Progenitor cell of endocrine pancreas (in vitro differentiated cells): ENCODE measurements at places on chromosomes 12 and 14. TPM values are rescaled to one million over a fixed set of nuclear protein-coding genes. Genes with fewer than 3 reads are reported as not detected.

CD163L1 gene
- total RNA-seq: 1.1 TPM in 2 replicates

ERP27 gene
- total RNA-seq: 22.8 and 23.1 TPM in 2 replicates

- no peaks in the 10 kb centered on the region for H3K36me3 ChIP-seq
- H3K4me1 ChIP-seq: peaks cover 1% of the 10 kb centered on the region
- H3K27me3 ChIP-seq: no peaks in the 10 kb centered on the region
- H3K4me3 ChIP-seq: no peak overlapping the region
- H3K27ac ChIP-seq: no peak overlapping the region
- DNase-seq: no peak
These were observed 27.4 kb upstream of the MGAT4C start for GRCh38 chr12:86283620-86284019.

C12orf60 gene
- total RNA-seq: 2.7 and 3.5 TPM in 2 replicates

FGD6 gene
- 62.7 and 68.2 TPM in 2 replicates for total RNA-seq

ACSM4 gene
- total RNA-seq: not detected in 2 replicates

DNA sequence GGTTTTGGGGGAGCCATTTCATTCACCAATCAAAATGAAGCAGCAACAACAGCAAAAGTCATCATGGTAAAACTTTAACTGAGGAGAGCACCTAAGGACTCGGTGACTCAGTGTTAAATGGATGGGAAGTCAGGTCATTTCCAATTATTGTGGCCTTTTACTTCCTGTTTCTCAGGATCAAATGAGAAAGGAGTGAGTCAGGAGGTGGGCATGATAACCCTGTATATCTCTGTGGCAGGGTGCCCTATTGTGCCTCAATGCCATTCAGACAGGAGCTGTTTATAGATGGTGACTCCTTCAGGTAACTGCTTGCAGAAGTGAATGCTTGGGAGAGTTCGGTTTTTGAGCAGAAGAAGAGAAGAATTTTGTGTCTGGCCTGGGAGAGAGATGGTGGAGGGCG is 135.5 kb upstream of the CPM start:
- peaks cover 10% of the 10 kb centered on the region for H3K4me1 ChIP-seq
- H3K27me3 ChIP-seq: no peaks in the 10 kb centered on the region
- no peak overlapping the region for H3K4me3 ChIP-seq
- no peak overlapping the region for H3K27ac ChIP-seq
- no peak for DNase-seq

- H3K4me3 ChIP-seq: no peak overlapping the region
- H3K27me3 ChIP-seq: no peaks in the 10 kb centered on the region
- no peaks in the 10 kb centered on the region for H3K4me1 ChIP-seq
- H3K27ac ChIP-seq: no peak overlapping the region
These were observed 93.9 kb downstream of the RPAP3 start for GRCh38 chr12:47611906-47612305.

GRCh38 chr12:10540776-10541205 is 35.1 kb downstream of the EIF2S3B start:
- DNase-seq: no peak
- H3K27ac ChIP-seq: no peak overlapping the region
- H3K27me3 ChIP-seq: no peaks in the 10 kb centered on the region
- H3K36me3 ChIP-seq: no peaks in the 10 kb centered on the region

TTC7B gene
- total RNA-seq: 46.6 and 47.0 TPM in 2 replicates

DNA sequence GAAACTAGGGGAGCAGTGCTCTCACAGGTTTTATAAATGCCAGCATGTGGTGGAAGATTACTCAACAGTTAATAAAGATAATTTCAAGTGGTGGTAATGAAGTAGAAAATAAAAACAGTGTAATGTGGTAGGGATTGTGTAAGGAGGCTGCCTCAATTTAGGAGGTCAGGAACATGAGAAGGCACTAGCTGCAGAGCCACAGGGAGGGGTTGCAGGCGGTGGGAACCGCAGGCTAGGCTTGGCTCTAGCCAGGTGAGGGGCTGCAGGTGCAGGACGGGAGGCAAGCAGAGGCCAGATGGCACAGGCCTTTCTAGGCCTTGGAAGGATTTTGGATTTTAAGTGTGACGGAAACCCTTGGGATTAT is 768 bp downstream of the METTL25 start:
- H3K4me3 ChIP-seq: peak overlapping the region; percentile 100
- peaks cover 18% of the 10 kb centered on the region for H3K4me1 ChIP-seq
- H3K27me3 ChIP-seq: no peaks in the 10 kb centered on the region
- DNase-seq: no peak

DNA sequence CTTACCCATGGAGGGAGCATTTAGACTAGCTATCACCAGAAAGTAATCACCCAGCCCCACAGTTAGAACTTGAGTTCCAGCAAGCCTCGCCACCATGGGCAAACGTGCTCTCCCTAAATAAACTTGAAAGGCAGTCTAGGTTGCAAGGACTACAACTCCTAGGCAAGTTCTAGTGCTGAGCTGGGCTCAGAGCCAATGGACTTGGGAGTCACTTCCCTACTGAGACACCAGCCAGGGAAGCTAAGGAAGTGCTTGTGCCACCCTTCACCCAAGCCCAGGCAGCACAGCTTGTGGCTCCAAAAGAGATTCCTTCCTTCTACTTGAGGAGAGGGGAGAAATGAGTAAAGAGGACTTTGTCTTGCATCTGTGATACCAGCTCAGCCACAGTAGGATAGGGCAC is 57.9 kb downstream of the SLCO1A2 start:
- no peak for DNase-seq
- H3K27ac ChIP-seq: no peak overlapping the region
- no peak overlapping the region for H3K4me3 ChIP-seq

DNA sequence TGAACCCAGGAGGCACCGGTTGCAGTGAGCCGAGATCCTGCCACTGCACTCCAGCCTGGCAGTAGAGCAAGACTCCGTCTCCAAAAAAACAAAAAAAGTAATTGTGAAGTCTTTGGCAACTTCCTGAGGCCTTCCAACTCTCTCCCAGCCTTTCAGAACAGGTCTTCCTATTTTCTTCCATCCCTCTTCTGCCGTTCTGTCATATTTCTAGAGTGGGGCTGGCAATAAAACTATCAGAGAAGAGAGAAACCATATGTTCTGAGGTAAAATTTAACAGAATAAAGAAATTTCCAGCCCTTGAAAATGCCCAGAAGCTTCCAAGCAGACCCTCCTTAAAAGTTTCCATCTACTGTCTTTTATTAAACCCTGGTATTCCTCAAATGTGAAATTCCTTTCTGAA is 100.4 kb downstream of the HMGA2 start:
- H3K27ac ChIP-seq: peak overlapping the region; percentile 85
- no peak overlapping the region for H3K4me3 ChIP-seq
- H3K27me3 ChIP-seq: no peaks in the 10 kb centered on the region

- H3K4me1 ChIP-seq: peaks cover 42% of the 10 kb centered on the region
- H3K27ac ChIP-seq: no peak overlapping the region
- no peak for DNase-seq
- no peaks in the 10 kb centered on the region for H3K27me3 ChIP-seq
- H3K4me3 ChIP-seq: no peak overlapping the region
These were observed 125.8 kb downstream of the CCDC91 start for GRCh38 chr12:28316049-28316448.

DNA sequence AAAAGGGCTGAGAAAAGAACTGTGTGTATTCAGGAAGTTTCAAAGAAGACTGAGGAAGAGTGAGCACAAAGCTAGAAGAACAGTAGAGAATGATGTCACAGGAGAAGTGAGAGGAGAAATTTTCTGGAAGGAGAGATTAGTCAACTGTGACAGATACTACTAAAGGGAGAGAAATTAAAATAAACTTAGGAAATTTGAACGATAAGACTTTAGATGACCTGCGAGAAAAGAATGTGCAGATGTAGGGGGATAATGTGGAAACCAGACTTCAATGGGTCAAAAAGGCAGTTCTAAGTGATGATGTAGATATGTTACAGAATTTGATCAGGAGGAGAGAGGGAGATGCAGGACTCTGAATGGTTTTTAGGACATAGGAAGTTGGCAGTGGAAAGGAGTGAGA is 287.4 kb downstream of the SYT1 start:
- H3K27ac ChIP-seq: no peak overlapping the region
- H3K4me3 ChIP-seq: no peak overlapping the region
- no peaks in the 10 kb centered on the region for H3K27me3 ChIP-seq
- no peaks in the 10 kb centered on the region for H3K36me3 ChIP-seq
- H3K4me1 ChIP-seq: no peaks in the 10 kb centered on the region
- DNase-seq: no peak

GRCh38 chr14:96255501-96256366 is at the start of gene BDKRB1:
Gene BDKRB1, plus strand, starts transcription at chr14:96256210. Its CDS starts 7,473 bp downstream, at chr14:96263683.
- no peak within 1 kb of the TSS for H3K27ac ChIP-seq
- no peak for DNase-seq
- H3K36me3 ChIP-seq: no peaks in the 10 kb centered on the region

TEX22 gene
- 2.4 and 3.5 TPM in 2 replicates for total RNA-seq

ENDOU gene
- total RNA-seq: not detected in 2 replicates

DNA sequence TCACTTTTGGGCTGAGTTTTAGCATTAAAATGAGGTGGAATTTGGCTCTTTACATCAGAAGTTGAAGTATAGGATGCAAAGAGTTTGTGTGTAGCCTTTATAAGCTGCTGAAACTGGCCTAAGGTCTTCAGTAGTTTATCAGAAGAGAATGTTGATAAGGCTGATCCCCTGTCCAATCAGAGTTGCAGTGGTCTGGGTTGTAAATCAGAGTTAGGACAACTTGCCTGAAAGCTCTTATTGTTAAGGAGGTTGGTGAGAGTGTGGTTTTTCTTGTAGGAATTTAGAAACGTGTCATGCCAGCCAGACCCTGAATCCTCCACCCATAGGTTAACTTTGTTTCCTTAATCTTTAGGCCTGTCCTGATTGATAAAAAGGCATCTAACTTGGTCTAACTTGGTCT is 143.5 kb downstream of the ST8SIA1 start:
- no peak overlapping the region for H3K4me3 ChIP-seq
- peaks cover 1% of the 10 kb centered on the region for H3K36me3 ChIP-seq
- peaks cover 17% of the 10 kb centered on the region for H3K4me1 ChIP-seq
- no peaks in the 10 kb centered on the region for H3K27me3 ChIP-seq
- DNase-seq: no peak
- peak overlapping the region; percentile 88 for H3K27ac ChIP-seq

- H3K27me3 ChIP-seq: peaks cover 27% of the 10 kb centered on the region
- H3K36me3 ChIP-seq: no peaks in the 10 kb centered on the region
- DNase-seq: no peak
- no peak overlapping the region for H3K27ac ChIP-seq
- peaks cover 7% of the 10 kb centered on the region for H3K4me1 ChIP-seq
These were observed 176.7 kb downstream of the NUAK1 start for GRCh38 chr12:105961821-105962671.

DNA sequence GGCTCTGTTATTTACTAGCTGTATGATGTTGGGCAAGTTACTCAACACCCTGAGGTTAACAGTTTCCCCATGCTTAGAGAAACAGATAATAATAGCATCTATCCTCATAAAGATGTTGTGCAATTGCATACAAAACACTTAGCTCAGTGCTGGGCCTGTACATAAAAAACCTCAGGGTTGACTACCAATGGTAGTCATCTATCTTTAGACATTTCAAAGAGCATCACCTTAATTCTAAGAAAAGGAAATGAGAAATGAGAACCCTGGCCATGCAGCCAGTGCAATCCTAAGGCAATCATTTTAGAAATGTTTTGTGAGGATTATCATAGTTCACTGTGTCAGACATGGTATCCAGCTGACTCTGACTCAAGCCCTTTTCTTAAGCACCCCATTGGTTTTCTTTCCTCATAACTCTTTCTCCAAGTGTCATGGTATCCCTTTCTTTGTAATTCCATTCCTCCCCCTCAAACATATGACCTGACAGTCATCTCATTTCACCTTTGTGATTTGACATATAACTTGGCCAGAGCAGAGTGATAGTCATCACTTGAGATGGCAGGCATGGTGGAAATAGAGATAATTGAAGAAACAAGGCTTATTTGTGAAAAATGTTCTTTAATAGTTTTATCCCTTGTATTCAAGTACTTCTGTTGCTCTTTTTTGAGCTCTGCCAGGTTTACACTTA is 29.5 kb upstream of the OSBPL8 start:
- no peak for DNase-seq
- no peaks in the 10 kb centered on the region for H3K27me3 ChIP-seq
- H3K27ac ChIP-seq: no peak overlapping the region
- H3K36me3 ChIP-seq: no peaks in the 10 kb centered on the region
- H3K4me1 ChIP-seq: no peaks in the 10 kb centered on the region

GRCh38 chr14:75274899-75275569 is 3.6 kb upstream of the FOS start:
- peaks cover 31% of the 10 kb centered on the region for H3K27me3 ChIP-seq
- H3K36me3 ChIP-seq: peaks cover 2% of the 10 kb centered on the region
- H3K4me1 ChIP-seq: peaks cover 15% of the 10 kb centered on the region

- H3K4me3 ChIP-seq: no peak overlapping the region
- H3K4me1 ChIP-seq: peaks cover 5% of the 10 kb centered on the region
- peak overlapping the region; percentile 30 for H3K27ac ChIP-seq
- H3K36me3 ChIP-seq: no peaks in the 10 kb centered on the region
- no peaks in the 10 kb centered on the region for H3K27me3 ChIP-seq
- no peak for DNase-seq
These were observed 14.3 kb upstream of the RIC8B start for GRCh38 chr12:106760184-106760531.

DNA sequence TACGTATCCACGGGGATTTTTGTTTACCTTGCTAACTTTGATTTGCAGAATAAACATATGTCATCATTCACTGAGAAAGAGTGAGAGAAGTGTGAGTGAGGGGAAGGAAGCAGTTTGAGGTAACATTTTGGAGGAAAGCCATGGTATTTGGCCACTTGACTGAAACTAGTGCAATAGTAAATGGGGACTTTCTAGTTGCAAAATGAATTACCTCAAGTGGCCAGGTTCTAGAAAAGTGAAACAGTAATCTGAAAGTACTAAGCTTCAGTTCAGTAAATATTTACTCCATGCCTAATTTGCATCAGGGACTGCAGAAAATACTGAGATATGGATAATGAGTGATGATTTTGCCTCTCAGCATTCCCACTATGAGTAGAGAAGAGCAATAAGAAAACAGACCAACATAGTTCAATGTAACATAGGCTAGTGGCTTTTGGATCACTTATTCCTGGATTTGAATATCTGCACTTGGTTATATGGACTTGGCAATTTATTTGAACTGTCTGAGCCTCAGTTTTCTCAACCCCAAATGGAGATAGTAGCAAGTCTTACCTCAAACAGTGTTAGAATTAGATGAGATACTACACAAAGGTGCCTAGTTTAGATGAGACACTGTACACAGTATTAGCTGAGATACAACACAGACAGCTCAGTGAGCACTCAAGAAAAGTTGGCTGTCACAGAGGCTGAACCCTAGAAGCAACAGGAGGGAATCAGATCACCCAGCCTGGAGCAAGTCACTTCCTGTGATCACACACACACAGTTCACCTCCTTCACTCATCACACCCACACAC is 439.1 kb downstream of the NPAS3 start:
- H3K27ac ChIP-seq: no peak overlapping the region
- H3K27me3 ChIP-seq: no peaks in the 10 kb centered on the region
- H3K4me1 ChIP-seq: peaks cover 1% of the 10 kb centered on the region

GRCh38 chr12:109731231-109731731 is 17.7 kb downstream of the FAM222A start:
- H3K27ac ChIP-seq: no peak overlapping the region
- DNase-seq: no peak
- H3K36me3 ChIP-seq: no peaks in the 10 kb centered on the region
- peaks cover 11% of the 10 kb centered on the region for H3K4me1 ChIP-seq

DNA sequence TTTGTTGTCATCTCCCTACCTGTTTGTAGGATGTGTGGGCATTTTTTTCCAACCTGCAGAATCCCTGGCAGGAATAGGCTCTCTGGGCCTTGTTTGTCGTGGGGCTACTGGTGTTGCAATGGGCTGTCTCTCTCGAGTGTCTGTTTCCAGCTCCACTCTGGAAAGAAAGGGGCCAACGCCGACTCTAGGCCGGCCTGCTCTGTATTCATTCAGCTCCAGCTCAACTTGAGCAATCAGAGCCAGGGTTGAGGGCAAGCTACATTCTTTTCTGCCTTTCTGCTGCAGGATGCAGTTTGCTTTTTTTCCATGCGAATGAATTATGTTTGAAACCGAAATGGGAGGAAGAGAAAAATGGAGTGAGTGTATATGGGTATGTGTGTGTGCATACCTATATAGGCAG is 2.3 kb downstream of the JDP2 start:
- no peak overlapping the region for H3K27ac ChIP-seq
- H3K4me3 ChIP-seq: peak overlapping the region; percentile 79
- H3K27me3 ChIP-seq: peaks cover 36% of the 10 kb centered on the region
- peaks cover 5% of the 10 kb centered on the region for H3K36me3 ChIP-seq
- DNase-seq: no peak
